Smooth muscle cell of trachea (primary cell): ENCODE measurements at places on chromosomes 5 and 9. TPM values are rescaled to one million over a fixed set of nuclear protein-coding genes. Genes with fewer than 3 reads are reported as not detected.

The F2RL2 gene
- total RNA-seq: 27.6 and 42.3 TPM in 2 replicates

The CAMK2A gene
- total RNA-seq: 1.5 and 3.8 TPM in 2 replicates

The LCN12 gene
- not detected in 2 replicates for total RNA-seq

The DNAH5 gene
- 2.2 and 2.6 TPM in 2 replicates for total RNA-seq

The GNG10 gene
- 71.8 and 150 TPM in 2 replicates for total RNA-seq

The HCN1 gene
- not detected in 2 replicates for total RNA-seq

The NPR3 gene
- 82.2 and 123 TPM in 2 replicates for total RNA-seq

The ADGRV1 gene
- 0.50 and 0.58 TPM in 2 replicates for total RNA-seq

The HTR4 gene
- not detected in 2 replicates for total RNA-seq

The CCNB1 gene
- 19.0 and 292 TPM in 2 replicates for total RNA-seq

The PAEP gene
- total RNA-seq: not detected in 2 replicates

The HMCN2 gene
- under 0.01 and 0.17 TPM in 2 replicates for total RNA-seq

The BTNL3 gene
- not detected in 2 replicates for total RNA-seq

The TSSK1B gene
- total RNA-seq: 0.15 and 0.50 TPM in 2 replicates

The PCDHB14 gene
- total RNA-seq: 0.15 and 1.2 TPM in 2 replicates

The SPATA31C1 gene
- not detected in 2 replicates for total RNA-seq

The CAMK4 gene
- 3.5 and 6.4 TPM in 2 replicates for total RNA-seq

The PCDHGA7 gene
- 5.4 and 8.4 TPM in 2 replicates for total RNA-seq

The LCN9 gene
- total RNA-seq: not detected in 2 replicates

The GM2A gene
- total RNA-seq: 30.3 and 55.6 TPM in 2 replicates
